ENCODE measurements at places on chromosomes 11 and 22. TPM values are rescaled to one million over a fixed set of nuclear protein-coding genes. Genes with fewer than 3 reads are reported as not detected.

FOLR1 gene
- total RNA-seq: 0.92 TPM

DNA sequence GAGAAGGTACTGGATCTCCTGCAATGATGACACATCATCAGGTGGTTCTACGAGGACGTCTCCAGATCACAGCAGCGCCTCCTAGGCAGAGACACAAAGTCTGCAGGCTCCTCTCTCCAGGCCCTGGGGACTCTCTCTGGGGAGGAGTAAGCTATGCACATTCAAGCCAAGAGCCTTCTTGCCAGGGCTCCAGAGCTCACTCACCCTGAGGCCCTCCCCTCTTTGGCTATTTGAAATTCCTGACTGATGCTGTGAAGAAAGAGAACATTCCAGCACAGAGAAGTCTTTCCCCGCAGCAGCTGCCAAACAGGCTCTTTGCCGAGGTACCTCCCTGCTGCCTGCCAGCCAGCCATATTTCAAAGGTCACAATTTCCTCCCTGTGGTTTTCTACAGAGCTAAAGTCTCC lies 204.9 kb downstream of the CSNK2A3 start:
- H3K36me3 ChIP-seq: no peaks in the 10 kb centered on the region
- H3K27ac ChIP-seq: no peak overlapping the region
- H3K4me3 ChIP-seq: no peak overlapping the region
- H3K4me1 ChIP-seq: peaks cover 3% of the 10 kb centered on the region
- peak; percentile 88 for DNase-seq

MRGPRX4 gene
- not detected for total RNA-seq

DNA sequence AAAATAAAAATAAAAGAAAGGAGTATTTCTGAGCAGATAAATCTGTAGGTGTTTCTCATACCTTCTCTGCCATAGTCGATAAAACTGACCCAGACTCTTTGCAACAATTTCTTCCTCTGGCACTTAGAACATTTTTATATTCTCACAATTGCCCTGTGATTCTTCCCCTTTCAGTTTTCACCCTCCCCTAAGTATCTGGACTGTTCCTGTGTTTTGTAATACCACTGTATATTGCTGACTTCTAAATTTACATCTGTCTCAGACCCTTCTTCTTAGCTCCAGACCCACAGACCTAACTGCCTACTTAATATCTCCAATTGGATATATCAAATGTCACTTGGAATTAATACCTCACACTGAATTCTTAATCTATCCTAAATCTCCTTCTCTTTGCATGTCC lies 133.4 kb upstream of the DDI1 start:
- H3K4me1 ChIP-seq: no peaks in the 10 kb centered on the region
- H3K27ac ChIP-seq: no peak overlapping the region
- peaks cover 3% of the 10 kb centered on the region for H3K36me3 ChIP-seq
- no peaks in the 10 kb centered on the region for H3K27me3 ChIP-seq
- DNase-seq: no peak

GRCh38 chr11:73384125-73384441 lies 7.9 kb downstream of the RELT start:
- DNase-seq: no peak
- H3K4me1 ChIP-seq: no peaks in the 10 kb centered on the region
- no peaks in the 10 kb centered on the region for H3K27me3 ChIP-seq
- no peaks in the 10 kb centered on the region for H3K36me3 ChIP-seq
- no peak overlapping the region for H3K27ac ChIP-seq

SAA1 gene
- total RNA-seq: not detected

DNA sequence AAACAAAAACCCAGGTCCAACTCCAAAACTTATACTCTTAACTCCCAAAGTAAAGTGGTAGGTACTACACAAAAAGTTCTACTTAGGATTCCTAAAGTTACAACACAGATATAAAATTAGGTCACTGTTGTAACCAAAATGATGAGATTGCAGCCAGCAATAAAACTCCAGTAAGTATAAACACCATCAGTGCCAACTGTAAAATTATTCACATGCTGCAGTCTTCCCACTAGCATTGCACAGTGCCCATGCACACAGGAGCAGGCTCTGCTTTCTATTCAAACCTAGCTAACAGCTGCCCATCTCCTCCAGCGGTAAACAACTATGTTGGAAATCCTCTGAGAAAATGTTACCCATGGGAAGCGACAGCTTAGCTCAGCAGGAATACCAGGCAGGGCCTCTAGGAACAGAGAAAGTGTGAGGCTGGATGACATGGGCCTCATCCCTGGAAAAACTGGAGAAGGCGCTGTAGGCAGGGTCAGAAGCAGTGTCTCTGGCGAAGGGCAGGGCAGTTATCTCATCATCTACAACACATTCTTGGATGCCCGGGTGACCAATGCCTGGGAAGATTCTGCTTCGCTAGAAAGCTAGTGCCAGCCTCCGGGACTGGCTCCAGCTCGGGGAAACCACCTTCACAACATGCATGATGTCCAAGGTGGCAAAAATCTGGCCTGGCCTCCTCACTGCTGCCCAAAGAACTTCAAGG lies 9.1 kb downstream of the CPT1A start:
- no peaks in the 10 kb centered on the region for H3K27me3 ChIP-seq
- no peaks in the 10 kb centered on the region for H3K36me3 ChIP-seq
- H3K27ac ChIP-seq: no peak overlapping the region
- no peak overlapping the region for H3K4me3 ChIP-seq
- peaks cover 5% of the 10 kb centered on the region for H3K4me1 ChIP-seq
- DNase-seq: no peak

DNA sequence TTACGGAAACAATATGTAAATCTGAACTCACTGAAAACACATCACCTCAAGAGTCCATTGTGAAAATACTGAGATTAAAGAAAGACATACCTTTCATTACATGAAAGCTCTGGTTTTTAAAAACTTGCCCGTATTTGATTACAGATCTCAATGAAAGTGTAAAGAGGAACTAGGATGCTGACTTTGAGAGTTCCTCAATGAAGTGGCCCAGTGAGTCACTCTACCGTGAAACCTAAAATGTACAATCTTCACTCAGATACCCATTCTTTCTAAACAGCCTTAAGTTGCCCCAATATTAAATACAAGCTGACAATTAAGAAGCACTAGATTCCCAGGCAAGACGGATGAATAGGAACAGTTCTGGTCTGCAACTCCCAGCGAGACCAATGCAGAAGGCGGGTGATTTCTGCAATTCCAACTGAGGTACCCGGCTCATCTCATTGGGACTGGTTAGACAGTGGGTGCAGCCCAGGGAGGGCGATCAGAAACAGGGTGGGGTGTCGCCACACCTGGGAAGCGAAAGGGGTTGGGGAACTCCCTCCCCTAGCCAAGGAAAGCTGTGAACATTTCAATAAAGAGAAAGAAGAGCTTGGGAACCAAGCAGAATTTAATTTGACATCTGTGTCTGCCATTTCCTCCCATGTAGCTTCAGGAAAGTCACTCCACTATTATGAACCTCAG lies 33.8 kb upstream of the OR9G4 start:
- no peaks in the 10 kb centered on the region for H3K27me3 ChIP-seq
- H3K27ac ChIP-seq: no peak overlapping the region
- peaks cover 12% of the 10 kb centered on the region for H3K36me3 ChIP-seq
- H3K4me3 ChIP-seq: no peak overlapping the region

MS4A12 gene
- not detected for total RNA-seq

DNA sequence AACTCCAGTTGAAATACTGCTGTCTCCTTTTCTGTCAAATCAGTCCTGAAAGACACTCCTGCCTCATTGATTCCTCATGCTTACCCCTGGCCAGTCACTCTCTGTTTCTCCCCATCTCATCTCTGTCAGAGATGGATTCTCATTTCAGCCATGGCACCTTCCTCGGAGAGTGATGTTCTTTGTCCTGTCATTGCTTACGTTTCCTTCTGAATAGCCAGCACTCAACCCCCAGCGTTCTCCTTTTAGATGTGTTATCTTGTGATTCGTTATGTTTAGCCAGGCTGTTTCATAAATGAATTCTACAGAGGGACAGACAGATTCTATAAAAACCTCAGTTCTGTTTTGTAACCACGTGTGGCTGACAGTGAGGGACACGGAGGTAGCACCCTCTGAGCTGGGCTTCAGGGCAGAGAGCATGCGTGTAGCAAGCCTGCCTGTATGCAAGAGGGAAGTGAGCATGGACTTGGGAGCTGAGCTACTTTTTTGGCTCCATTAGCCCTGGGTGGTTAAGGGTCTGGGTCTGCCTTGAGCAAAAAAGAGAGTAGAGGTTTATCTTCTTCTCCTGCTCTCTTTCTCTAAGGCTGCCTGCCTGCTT lies 354.6 kb downstream of the DDX10 start:
- H3K4me3 ChIP-seq: no peak overlapping the region
- H3K36me3 ChIP-seq: no peaks in the 10 kb centered on the region
- H3K27ac ChIP-seq: no peak overlapping the region
- DNase-seq: no peak

CRYAB gene
- total RNA-seq: not detected

GAB2 gene
- 4.3 TPM for total RNA-seq

NAV2 gene
- 46.3 TPM for total RNA-seq

- no peaks in the 10 kb centered on the region for H3K36me3 ChIP-seq
- no peaks in the 10 kb centered on the region for H3K4me1 ChIP-seq
- no peaks in the 10 kb centered on the region for H3K27me3 ChIP-seq
- no peak overlapping the region for H3K4me3 ChIP-seq
These were observed 11.7 kb upstream of the MPEG1 start for GRCh38 chr11:59224351-59224928.

PARVA gene
- total RNA-seq: 18.1 TPM

GRCh38 chr22:48185071-48186055 lies 1422.9 kb downstream of the TBC1D22A start:
- no peaks in the 10 kb centered on the region for H3K4me1 ChIP-seq
- H3K36me3 ChIP-seq: no peaks in the 10 kb centered on the region
- no peak overlapping the region for H3K27ac ChIP-seq
- H3K27me3 ChIP-seq: no peaks in the 10 kb centered on the region
- no peak overlapping the region for H3K4me3 ChIP-seq
